ENCODE measurements at places on chromosomes 1 and 21. TPM values are rescaled to one million over a fixed set of nuclear protein-coding genes. Genes with fewer than 3 reads are reported as not detected.

DNA sequence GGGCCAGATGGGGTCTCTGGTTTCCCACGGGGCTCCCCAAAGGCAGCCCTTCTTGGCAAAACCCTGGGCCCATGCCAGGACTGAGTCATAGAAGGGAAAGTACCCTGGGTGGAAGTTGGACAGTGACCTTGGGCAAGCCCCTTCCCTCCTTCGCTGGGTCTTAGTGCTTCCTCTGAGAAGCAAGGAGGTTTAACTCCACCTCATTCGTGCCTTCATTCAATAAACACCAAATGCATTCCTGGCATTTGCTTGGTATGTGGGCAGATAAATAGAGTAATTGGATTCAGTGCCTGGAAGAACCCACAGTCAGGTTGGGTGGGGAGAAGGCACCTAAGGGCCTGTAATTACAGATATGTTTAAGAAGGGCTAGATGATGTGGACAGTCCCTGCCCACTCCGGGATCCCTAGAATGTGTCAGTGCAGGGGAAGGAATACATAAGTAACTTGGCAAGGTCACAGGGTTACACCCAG is 36.3 kb upstream of the CITED4 start:
- peak; percentile 7 for DNase-seq

The CSF3R gene
- not detected for total RNA-seq

The NEGR1 gene
- total RNA-seq, result 0.13 TPM

- DNase-seq, result no peak
Measured at GRCh38 chr1:203403586-203403985, 52.7 kb upstream of the FMOD start.

The TCHH gene
- not detected for total RNA-seq

DNA sequence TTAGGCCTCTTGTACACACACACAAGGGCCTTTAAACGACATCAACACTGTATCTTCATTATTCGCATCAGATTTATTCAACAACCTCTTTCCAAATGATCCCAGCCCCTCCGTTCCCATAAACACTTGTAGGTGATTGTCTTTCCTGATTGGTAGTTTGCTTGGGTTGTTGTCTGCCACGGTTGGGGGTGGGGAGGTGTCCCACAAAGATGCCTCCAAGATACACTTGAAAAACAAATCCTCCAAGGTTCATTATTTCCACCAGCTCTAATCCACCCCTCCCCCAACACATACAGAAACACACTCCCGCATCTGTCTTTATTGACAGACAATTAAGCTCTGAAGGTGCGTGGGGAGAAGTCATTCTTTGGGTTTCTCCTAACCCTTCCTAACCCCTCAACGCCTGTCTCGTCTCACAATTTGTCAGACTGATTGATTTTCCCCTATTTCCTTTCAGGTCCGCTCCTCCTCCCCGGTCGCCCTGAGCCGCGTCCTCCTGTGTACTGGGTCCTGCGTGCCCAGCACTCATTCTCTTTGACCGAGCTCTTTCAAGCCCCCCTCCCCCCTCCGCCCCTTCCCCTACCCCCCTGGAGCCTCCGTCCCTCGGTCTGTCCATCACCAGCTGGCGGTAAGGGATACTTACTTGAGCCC is 1.4 kb downstream of the WDR26 start:
- DNase-seq, result no peak

DNA sequence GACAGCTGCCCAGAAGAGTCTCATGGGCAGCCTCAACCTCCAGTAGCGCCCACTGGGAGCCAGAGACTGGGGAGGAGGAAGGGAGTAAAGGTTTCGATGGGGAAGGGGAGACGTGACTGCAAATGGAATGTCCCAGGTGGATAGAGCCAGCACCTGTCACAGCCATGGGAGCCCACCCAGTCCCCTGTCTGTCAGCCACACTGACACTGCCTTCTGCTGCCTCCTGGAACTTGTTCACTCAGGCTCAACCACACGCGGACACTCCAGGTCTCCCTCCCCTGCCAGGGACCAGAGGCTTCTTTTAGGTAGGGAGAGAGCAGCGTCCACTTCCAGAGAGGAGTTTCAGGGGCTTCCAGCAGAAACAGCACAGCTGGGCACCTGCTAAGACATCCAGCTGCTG is 346.3 kb downstream of the NPHP4 start:
- no peak for DNase-seq

- no peak for DNase-seq
Measured at GRCh38 chr1:220031287-220031686, 15.0 kb downstream of the EPRS1 start.

- no peak for DNase-seq
Measured at GRCh38 chr1:167105271-167106118, 11.6 kb downstream of the STYXL2 start.

GRCh38 chr21:15222707-15223106 is 157.9 kb upstream of the NRIP1 start:
- DNase-seq, result no peak

- no peak for DNase-seq
Measured at GRCh38 chr1:210696709-210697108, 368.0 kb downstream of the HHAT start.

GRCh38 chr1:11784993-11785769 is 20.6 kb downstream of the MTHFR start:
- peak; percentile 93 for DNase-seq

DNA sequence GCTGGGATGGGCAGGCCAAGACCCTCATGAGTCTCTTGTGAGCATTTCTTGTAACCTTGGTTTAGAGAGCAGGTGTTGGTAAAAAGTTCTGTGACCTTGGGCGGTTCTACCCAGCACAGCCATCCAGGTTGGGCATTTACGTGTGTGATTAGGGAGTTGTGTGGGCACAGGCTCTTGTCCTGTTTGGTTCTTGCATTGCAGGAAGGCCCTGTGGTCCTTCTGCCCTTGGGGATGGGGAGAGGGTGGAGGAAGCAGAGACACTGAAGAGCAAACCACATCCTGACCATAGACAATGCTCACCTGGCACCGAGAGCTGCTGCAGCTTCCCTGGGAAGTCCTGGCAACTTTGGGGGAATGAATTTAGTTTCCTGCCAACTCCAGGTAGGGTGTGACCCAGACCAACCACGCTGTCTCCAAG is 25.6 kb downstream of the RNF187 start:
- no peak for DNase-seq

DNA sequence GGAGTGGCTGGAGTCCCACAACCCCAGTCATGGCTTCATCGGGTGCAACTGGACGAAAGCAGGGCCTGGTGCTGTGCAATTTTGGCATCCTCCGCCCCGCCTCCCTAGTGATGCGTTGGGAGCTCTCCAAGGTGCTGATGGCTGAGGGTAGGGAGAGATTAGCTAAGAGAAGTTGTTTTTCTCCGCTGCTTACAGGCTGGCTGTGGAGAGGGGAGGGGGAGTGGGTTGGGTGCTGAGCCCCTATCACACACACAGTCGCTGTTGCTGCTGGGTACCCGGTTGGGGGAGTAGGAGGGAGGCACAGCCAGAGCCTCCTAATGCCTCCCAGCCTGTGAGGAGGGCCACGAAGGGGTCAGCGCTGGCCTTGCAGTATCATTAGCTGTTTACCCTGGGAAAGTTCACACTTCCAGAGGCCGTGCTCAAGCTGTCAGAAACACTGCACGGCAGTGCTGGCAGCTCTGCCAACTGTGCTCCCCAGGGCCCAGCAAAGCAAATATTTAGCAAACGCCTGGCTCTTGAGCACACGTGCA is 110.0 kb downstream of the GRIK3 start:
- peak; percentile 84 for DNase-seq

DNA sequence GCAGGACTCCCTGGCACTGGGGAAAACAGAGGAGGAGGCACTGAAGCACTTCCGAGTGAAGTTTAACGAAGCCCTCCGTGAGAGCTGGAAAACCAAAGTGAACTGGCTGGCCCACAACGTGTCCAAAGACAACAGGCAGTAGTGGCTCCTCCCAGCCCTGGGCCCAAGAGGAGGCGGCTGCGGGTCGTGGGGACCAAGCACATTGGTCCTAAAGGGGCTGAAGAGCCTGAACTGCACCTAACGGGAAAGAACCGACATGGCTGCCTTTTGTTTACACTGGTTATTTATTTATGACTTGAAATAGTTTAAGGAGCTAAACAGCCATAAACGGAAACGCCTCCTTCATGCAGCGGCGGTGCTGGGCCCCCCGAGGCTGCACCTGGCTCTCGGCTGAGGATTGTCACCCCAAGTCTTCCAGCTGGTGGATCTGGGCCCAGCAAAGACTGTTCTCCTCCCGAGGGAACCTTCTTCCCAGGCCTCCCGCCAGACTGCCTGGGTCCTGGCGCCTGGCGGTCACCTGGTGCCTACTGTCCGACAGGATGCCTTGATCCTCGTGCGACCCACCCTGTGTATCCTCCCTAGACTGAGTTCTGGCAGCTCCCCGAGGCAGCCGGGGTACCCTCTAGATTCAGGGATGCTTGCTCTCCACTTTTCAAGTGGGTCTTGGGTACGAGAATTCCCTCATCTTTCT is 75.5 kb downstream of the PIK3CD start:
- no peak for DNase-seq

The OBSCN gene
- total RNA-seq, result 33.3 TPM

DNA sequence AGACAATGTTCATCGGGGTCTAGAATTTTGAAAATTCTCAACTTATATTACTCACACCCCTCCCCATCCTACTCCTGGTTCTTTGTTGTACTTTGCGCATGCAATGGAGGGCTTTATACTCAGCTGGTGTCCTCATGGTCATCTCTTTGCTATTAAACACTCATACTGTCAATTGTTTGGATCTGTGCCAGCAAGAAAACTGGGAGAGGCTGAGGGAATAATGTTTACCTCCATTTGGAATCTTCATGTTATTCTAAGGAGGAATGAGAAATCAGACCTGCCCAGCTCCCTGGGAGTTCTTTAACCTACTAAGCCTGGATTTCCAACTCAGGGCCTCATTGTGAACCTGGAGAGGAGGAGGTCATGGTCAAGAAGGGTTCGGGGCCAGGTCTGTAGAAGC is 143.9 kb upstream of the DNAH14 start:
- no peak for DNase-seq

GRCh38 chr1:14666962-14667650 is 68.6 kb downstream of the KAZN start:
- DNase-seq, result no peak

DNA sequence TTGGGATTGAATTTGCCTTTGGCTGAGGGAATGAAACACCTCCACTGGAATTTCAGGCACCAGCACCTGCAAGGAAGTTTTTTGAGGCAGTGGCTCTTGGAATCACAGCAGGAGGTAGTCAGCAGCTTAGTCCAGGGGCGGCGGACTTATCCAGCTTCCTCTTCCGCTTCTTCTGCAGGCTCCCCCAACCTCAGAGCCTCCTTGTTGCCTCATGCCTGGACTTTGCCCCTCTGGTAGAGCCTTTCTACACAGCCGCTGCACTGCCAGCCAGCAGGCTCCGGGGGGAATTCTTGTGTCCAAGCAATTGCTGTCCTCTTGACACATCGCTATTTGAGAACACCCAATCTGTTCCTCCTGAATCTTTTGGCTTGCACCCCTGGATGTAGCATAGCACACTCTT is 4.4 kb upstream of the RHEX start:
- DNase-seq, result no peak

The SYTL1 gene
- total RNA-seq, result 13.0 TPM

DNA sequence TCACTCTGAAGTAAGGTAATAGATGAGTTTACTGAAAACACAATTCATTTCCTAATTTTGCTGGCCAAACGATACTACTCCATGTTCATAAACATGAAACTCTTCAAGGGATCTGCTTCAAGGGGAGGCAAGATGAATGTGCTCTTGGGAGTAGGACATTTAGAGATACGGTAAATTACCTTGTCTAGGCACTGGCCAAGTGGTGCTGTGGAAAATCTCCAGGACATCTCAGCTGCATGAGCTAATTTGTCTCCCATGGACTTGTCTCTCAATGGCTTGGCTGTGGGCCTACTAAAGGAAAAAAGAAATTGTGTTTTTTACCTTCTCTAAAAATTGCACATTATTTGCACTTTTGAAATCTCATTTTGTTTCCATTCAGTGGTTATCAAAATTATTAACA is 780.6 kb downstream of the LTN1 start:
- DNase-seq, result no peak

DNA sequence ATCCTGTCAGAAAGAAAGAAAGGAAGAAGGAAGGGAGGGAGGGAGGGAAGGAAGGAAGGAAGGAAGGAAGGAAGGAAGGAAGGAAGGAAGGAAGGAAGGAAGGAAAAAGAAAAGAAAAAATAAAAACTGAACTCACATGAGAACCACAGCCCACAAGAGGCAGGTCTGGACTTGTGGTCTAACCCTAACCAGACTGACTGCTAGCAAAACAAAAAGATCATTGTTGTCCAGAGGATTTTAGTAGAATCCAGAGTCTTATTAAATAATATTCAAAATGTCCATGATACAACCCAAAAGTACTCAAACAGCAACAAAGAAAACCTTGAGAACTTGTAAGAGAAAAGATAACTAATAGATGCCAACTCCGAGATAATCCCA is 4.7 kb upstream of the ITGB2 start:
- DNase-seq, result no peak

The RBM8A gene
- 306 TPM for total RNA-seq

GRCh38 chr1:17664322-17664721 is 90.8 kb upstream of the ACTL8 start:
- DNase-seq, result no peak

DNA sequence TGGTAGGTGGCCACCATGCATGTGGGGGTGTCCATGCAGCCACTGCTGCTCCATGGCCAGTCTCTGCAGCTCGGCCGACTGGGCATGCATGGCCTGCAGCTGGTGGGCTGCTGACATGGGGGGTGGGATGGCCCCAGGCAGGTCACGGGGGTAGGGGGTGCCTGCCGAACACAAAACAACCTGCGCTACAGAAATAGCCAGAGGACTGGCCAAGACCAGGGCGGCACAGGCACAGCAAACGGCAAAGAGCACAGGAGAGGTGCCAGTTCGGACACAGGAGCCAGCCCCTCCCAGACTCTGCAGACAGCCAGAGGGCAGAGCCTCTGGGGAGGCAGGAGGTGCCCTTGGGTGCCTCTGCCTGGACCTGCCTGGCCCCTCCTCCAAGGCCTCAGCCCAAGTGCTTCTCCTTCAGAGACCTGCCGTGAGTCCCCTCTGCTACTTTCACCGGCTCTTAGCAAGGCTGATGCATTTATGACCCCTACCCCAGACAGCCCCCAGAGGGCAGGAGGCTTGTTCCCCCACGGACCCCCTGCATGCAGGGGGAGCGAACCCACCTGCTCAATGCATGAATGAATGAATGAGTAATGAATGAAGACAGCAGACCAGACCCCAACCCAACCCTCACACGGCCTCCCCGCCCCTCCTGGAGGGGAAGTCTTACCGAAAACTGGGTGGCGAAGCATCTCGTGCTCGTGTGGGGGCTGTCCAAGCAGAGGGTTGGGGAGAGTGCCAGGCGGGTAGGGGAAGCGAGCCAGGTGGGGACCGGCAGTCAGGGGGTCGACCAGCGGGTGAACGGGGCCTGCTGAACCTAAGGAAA is 37.7 kb downstream of the SLC45A1 start:
- DNase-seq, result no peak

The ITLN2 gene
- 2.4 TPM for total RNA-seq
